ENCODE measurements at places on chromosomes 7 and 10.
A peak's percentile ranks its signal among the peaks of the same experiment; 100 is the strongest.

- no peaks in the 10 kb centered on the region for H3K27me3 ChIP-seq
- no peak overlapping the region for H3K27ac ChIP-seq
- H3K36me3 ChIP-seq, result no peaks in the 10 kb centered on the region
- no peak overlapping the region for H3K4me3 ChIP-seq
- DNase-seq, result no peak
- no peaks in the 10 kb centered on the region for H3K4me1 ChIP-seq
These were observed 578.7 kb upstream of the NRP1 start for GRCh38 chr10:33913194-33913593.

DNA sequence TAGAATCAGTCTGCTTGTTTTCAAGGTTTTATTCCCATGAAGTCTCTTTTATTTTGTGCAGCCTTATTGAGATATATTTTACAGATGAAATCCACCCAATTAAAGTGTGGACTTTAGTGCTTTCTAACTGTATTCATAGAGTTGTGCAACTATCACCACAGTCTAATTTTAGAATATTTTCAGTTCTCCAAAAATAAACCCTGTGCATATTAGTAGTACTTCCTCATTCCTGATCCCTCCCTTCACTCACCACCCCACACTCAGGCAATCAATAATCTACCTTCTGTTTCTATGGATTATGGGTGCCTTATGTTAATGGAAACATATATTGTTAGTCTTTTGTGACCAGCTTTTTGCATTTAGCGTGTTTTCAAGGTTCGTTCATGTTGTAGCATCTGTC is 185.7 kb upstream of the TMEM72 start:
- H3K4me1 ChIP-seq, result no peaks in the 10 kb centered on the region
- H3K27me3 ChIP-seq, result no peaks in the 10 kb centered on the region
- no peak overlapping the region for H3K27ac ChIP-seq
- DNase-seq, result no peak
- H3K4me3 ChIP-seq, result no peak overlapping the region

- H3K27me3 ChIP-seq, result no peaks in the 10 kb centered on the region
- peak; percentile 81 for DNase-seq
- H3K4me1 ChIP-seq, result peaks cover 49% of the 10 kb centered on the region
- H3K4me3 ChIP-seq, result peak overlapping the region; percentile 81
These were observed 1.2 kb downstream of the PPP1R9A start for GRCh38 chr7:94908323-94909178.

GRCh38 chr7:52980129-52980528 is 55.3 kb upstream of the POM121L12 start:
- H3K27me3 ChIP-seq, result no peaks in the 10 kb centered on the region
- peaks cover under 1% of the 10 kb centered on the region for H3K36me3 ChIP-seq
- H3K27ac ChIP-seq, result no peak overlapping the region

GRCh38 chr10:13049774-13050420 is 48.4 kb upstream of the CCDC3 start:
- no peaks in the 10 kb centered on the region for H3K36me3 ChIP-seq
- DNase-seq, result no peak
- H3K27me3 ChIP-seq, result no peaks in the 10 kb centered on the region
- peaks cover 24% of the 10 kb centered on the region for H3K4me1 ChIP-seq
- no peak overlapping the region for H3K27ac ChIP-seq
- H3K4me3 ChIP-seq, result no peak overlapping the region

DNA sequence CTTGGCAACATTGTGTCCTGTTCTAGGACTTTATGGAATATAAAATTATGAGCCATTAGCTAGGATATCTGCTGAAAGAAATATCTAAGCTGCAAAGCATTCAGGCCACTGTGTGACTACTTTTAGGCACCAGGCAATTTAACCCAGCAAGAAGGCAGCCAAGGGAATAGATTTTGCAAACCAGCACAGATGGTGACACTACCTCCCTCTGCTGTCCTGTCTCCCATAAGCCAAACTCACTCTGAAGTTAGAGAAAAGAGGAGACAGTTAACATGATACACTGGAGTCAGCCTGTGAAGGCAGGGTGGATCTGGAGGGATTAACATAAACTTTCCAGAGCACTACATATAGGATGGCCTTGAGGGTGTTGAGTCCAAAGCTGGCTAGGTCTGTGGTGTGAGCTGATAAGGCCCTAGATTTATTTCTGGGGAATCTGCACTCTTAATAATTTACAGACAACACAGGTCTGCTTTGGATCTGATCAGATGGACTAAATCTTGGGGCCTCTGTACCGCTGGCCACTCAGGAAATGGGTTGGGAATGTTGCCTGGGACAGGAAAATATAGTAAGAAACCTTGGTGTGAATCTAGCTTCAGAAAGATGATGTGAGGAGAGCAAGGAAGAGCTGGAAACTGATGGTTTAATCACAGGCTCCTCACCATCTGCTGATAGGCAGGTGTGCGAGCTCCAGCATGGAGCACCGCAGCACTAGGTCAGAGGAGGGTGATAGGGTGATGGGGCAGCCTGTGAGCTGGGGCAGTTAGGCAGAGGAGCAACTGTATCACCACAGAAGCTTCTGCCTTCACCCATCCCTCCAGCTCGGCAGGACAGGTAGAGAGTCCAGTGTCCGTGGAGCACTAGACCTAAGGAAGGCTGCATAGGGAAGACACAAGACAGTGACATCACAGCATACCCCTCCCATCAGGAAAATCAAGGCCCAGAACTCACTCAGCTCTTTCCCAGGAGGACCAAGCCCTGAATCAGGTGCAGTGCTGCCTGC is 229.9 kb upstream of the PRSS1 start:
- no peaks in the 10 kb centered on the region for H3K4me1 ChIP-seq
- H3K27me3 ChIP-seq, result no peaks in the 10 kb centered on the region
- H3K36me3 ChIP-seq, result no peaks in the 10 kb centered on the region
- peak; percentile 34 for DNase-seq

- peaks cover 20% of the 10 kb centered on the region for H3K4me1 ChIP-seq
- no peak for DNase-seq
- no peaks in the 10 kb centered on the region for H3K36me3 ChIP-seq
- H3K27me3 ChIP-seq, result no peaks in the 10 kb centered on the region
- H3K27ac ChIP-seq, result no peak overlapping the region
These were observed 157.4 kb downstream of the SKIDA1 start for GRCh38 chr10:21368022-21368582.

All from GM23338 (cell line).